T-helper 2 cell (primary cell): ENCODE measurements at places on chromosomes 5 and 9.

GRCh38 chr5:147920420-147921030 is 14.2 kb upstream of the C5orf46 start:
- DNase-seq, result no peak

- peak; percentile 73 for DNase-seq
These were observed 1.6 kb downstream of the BSPRY start for GRCh38 chr9:113350937-113351336.

- DNase-seq, result no peak
These were observed 315.3 kb upstream of the CD180 start for GRCh38 chr5:67511911-67512310.

- DNase-seq, result no peak
These were observed 484.8 kb downstream of the PSAT1 start for GRCh38 chr9:78781681-78782080.

DNA sequence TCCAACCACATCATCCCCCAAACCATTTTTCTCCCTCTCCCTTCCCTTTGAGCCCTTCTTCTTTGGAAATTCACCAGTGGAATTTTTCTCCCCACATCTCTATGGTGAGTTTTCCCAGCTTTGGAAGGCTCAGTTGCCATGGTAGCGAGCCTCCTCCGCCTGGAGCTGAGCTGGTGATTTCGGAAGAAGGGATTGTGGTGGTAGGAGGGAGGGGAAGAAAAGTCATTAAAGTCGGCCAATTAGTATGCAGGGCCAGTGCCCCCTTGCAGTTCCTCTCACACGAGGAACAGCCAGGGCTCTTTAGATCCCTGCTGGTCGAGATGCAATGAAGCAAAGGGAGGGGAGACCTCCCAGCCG is 322.0 kb downstream of the NTRK2 start:
- DNase-seq, result no peak

DNA sequence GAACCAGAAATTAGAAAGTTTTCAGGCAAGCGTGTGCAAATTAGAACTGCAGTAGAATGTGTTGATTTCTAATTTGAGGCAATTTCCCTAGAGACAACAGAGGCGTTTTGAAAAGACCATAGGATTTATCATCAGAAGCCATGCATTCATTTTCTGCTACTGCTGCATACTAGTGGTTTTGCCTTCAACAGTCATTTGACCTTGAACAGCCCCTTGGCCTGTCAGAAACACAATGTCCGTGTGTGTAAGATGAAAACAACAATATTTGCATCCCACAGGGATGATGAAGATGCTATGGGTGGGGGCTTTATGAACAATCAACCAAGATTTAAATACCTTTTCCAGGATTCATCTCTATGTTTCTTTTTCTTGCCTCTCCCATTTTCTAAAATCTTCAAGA is 73.7 kb downstream of the PDE4D start:
- no peak for DNase-seq

DNA sequence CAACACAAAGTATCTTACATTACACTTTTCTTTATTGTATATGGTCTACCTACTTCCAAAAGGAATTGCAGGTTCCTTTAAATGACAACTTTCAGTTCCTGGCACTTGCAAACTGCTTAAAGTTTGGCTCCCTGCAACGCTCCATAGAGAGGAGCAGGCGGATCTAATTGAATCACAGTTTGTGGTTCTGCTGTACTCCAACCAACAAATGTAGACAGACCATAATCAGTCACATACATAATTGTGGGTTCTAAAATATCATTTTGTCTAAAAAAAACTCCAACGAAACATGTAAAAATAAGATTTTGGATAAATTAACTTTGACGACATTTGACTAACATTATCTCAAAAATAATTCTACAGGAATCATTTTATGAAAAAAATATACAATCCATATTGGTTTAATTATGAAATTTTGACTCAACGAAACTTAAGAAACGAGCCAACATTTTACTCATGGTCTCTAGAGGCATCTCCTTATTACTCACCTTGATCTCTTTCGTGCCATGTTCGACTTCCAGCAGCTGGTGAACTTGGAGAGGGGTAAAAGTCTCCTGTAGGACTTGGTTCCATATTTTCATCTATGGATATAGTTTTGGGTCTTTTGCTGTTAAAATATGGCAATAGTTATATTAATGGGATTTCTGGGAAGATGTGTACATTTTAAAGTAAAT is 167.6 kb downstream of the NFIB start:
- DNase-seq, result no peak
